ENCODE measurements at places on chromosomes 12 and 14. TPM values are rescaled to one million over a fixed set of nuclear protein-coding genes. Genes with fewer than 3 reads are reported as not detected.

Gene GPR135
- total RNA-seq: 1.1 TPM

Gene INSM2
- total RNA-seq: not detected

Gene COL2A1
- not detected for total RNA-seq

Gene B3GNT4
- total RNA-seq: 2.5 TPM

Gene MAPK1IP1L
- total RNA-seq: 53.8 TPM

Gene ESR2
- not detected for total RNA-seq

Gene SYNDIG1L
- not detected for total RNA-seq

Gene TAMALIN
- total RNA-seq: 20.4 TPM

Gene PLD4
- total RNA-seq: not detected

Gene PROX2
- not detected for total RNA-seq

Gene CLEC14A
- 85.9 TPM for total RNA-seq

Gene RNASE7
- not detected for total RNA-seq

Gene AJUBA
- total RNA-seq: 28.0 TPM

Gene PRR4
- total RNA-seq: not detected

Gene FOXM1
- 18.8 TPM for total RNA-seq

Gene SIRT4
- 1.1 TPM for total RNA-seq

Gene LHX5
- not detected for total RNA-seq

Gene RHEBL1
- not detected for total RNA-seq

Gene ARHGAP9
- total RNA-seq: 2.9 TPM

Gene CD27
- not detected for total RNA-seq

Gene FSCB
- not detected for total RNA-seq

Gene KRT77
- total RNA-seq: not detected

Gene RASAL1
- not detected for total RNA-seq

Gene RHOJ
- total RNA-seq: 4.2 TPM

Gene FOXA1
- not detected for total RNA-seq

Gene CIROP
- total RNA-seq: not detected

Gene LRCOL1
- not detected for total RNA-seq

Gene SLC17A8
- total RNA-seq: not detected

Gene KRT6A
- not detected for total RNA-seq

Gene CSRNP2
- 15.9 TPM for total RNA-seq

Gene GSC
- total RNA-seq: not detected

Gene AREL1
- 31.6 TPM for total RNA-seq

Gene GRIN2B
- total RNA-seq: not detected

Gene KRT85
- total RNA-seq: not detected

Gene KICS2
- total RNA-seq: 0.90 TPM

Gene ZNF839
- total RNA-seq: 9.4 TPM

Gene FGF6
- not detected for total RNA-seq

Gene DENND5B
- total RNA-seq: 5.7 TPM

Gene SIX1
- total RNA-seq: 0.18 TPM

Gene TAC3
- not detected for total RNA-seq

Gene SERPINA1
- total RNA-seq: not detected

Gene BATF
- not detected for total RNA-seq

Data from cardiac atrium fibroblast (primary cell).